ENCODE measurements at places on chromosomes 16 and 17.

- no peak for DNase-seq
Observed at GRCh38 chr16:13333336-13333735, 431.9 kb downstream of the SHISA9 start.

GRCh38 chr17:4433515-4434031, at the start of gene SPNS3:
Gene SPNS3, plus strand, starts transcription at chr17:4433940. Its CDS starts 28 bp downstream, at chr17:4433968.
- no peak for DNase-seq

DNA sequence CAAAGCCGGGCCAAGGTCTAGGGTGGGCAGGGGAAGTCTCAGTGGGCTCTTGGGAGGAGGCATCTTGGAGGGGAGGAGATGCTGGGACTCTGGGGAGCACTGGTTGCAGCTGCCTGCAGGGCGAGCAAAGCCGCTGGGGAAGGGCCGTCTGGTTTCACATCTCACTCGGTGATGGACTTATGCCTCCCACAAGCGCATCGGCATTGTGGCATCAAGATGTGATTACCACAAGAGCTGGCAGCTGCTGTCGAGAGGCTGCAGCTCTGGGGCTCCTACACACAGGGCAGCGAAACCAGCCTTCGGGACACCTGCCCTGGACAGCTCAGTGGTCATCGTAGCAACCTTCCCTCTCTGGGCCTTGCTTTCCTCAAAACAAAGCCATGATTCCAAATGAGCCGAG, 3.1 kb upstream of the KCNJ12 start:
- no peak for DNase-seq

- DNase-seq, result no peak
Observed at GRCh38 chr17:63698381-63698885, 1.5 kb downstream of the LIMD2 start.

DNA sequence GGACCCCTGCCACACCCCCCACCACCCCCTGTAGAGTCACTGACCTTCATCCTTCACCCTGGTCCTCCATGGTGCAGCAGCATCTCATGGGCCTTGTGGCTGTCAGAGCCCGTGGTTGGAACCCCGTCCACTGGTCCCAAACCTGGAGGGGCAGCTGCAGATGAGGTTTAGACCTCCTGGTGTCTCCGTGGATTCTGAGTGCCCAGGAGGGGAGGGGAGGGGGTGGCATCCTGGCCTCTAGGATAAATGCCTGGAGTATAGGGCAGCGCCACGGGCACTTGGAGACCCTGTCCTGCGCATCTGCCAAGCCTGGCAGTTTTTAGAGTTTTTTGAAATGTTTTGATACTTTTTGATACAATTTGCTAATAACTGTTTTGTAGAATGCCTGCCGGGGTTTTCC, 17.5 kb downstream of the KLHL36 start:
- DNase-seq, result no peak
